ENCODE measurements at places on chromosomes 7 and 10. TPM values are rescaled to one million over a fixed set of nuclear protein-coding genes. Genes with fewer than 3 reads are reported as not detected.

- H3K27ac ChIP-seq: no peak overlapping the region
- no peaks in the 10 kb centered on the region for H3K4me1 ChIP-seq
- no peak for DNase-seq
- H3K4me3 ChIP-seq: no peak overlapping the region
These were observed 19.8 kb downstream of the MYOF start for GRCh38 chr10:93462371-93462770.

SLC16A12 gene
- not detected for total RNA-seq

DNA sequence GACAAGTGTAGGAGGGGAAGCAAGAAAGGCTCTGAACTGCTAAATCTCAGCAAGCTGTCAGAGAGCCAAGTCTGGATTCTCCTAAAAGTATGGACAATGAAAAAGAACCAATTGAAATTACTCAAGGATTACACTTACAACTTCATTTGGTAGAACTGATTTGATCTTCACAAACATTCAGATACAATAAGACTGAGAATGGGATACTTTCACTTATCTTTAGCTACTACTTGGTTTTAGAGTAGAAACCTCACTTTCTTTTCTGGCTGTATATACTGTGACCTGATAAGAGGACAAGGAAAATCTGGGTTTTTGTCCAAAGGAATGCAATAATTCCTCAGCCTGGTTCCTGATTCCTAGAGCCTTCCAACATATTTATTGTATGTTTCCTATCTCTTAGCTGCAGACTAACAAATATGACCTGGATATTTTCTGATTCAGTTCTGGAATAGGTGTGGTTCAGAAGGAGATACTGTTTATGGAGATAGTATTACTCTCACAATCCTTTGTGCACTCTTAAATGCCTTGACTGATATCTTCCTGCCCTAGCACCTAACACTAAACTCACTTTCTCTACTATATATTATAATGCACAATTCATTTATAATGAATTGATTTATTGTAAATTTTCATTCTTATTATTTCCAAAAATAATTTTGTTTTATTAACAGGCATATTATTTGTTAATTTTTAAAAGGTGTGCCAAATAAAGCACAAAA, 7.3 kb downstream of the SEMA3A start:
- H3K27me3 ChIP-seq: no peaks in the 10 kb centered on the region
- DNase-seq: no peak
- H3K4me3 ChIP-seq: no peak overlapping the region
- H3K36me3 ChIP-seq: no peaks in the 10 kb centered on the region
- H3K4me1 ChIP-seq: no peaks in the 10 kb centered on the region

GRCh38 chr7:108079648-108080591, 50.2 kb downstream of the LAMB4 start:
- DNase-seq: no peak
- H3K4me3 ChIP-seq: no peak overlapping the region
- no peaks in the 10 kb centered on the region for H3K4me1 ChIP-seq
- H3K36me3 ChIP-seq: no peaks in the 10 kb centered on the region
- H3K27me3 ChIP-seq: no peaks in the 10 kb centered on the region

DNA sequence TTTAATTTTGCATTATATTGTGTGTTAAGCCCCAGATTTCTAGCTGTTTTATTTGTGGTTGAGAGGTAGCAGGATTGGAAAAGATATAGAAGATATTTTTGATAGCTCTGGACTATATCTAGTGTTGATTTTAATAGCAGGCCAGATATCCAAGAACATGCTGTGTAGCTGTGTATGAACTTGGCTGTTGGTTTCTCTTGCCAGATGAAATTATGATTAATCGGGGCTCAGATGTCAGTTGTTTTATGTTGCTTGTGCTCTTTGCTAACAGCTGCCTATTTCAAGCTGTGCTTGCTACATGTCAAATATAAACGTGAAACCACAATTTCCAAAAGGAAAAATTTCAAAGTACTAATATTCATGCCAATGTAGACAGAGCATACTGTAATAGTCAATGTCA, 141.1 kb downstream of the GRM3 start:
- H3K27me3 ChIP-seq: no peaks in the 10 kb centered on the region
- no peaks in the 10 kb centered on the region for H3K4me1 ChIP-seq
- H3K27ac ChIP-seq: no peak overlapping the region
- H3K4me3 ChIP-seq: no peak overlapping the region
- no peak for DNase-seq
- no peaks in the 10 kb centered on the region for H3K36me3 ChIP-seq

DNA sequence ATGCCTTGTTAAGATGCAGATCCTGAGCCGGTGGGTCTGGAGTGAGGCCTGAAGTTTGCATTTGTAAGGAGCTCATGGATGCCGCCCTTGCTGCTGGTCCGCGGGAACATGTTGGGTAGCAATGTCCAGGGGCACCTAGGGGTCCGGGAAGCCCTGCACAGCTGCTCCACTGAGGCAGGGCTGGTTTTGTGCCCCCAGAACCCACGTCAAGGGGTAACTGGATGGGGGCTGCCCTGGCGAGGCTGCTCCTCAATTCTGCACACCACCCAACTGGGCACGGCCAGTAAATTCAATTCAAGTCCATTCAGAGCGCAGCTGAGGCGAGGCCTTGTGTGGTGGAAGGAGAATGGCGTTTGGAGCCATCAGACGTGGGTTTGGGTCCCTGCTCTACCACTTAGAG, 246.3 kb upstream of the PITRM1 start:
- DNase-seq: no peak
- no peak overlapping the region for H3K27ac ChIP-seq
- H3K4me1 ChIP-seq: peaks cover 36% of the 10 kb centered on the region
- no peaks in the 10 kb centered on the region for H3K27me3 ChIP-seq

- H3K36me3 ChIP-seq: no peaks in the 10 kb centered on the region
- no peak for DNase-seq
- no peak overlapping the region for H3K4me3 ChIP-seq
- H3K4me1 ChIP-seq: no peaks in the 10 kb centered on the region
These were observed 65.8 kb upstream of the PRKAR2B start for GRCh38 chr7:106978425-106979420.

IQUB gene
- total RNA-seq: not detected

DIP2C gene
- total RNA-seq: 4.1 TPM

DNA sequence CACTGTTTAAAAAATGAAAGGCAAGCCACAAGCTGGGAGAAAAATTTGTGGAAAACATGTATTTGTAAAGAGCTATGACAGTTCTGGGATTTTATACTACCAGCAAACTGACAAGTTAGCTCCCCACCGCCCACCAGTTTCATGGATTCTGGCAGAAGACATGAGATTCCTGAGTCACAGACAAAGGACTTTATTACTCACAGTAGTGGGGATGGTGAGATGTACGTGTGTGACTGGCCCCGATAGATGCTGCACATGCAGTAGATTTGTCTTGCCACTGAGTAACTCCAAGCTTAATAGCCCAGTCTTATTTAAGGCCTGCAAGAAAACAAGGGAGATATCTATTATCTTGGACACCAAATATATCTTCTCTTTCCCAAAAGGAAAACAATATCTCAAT, 281.7 kb downstream of the AHR start:
- H3K27ac ChIP-seq: no peak overlapping the region
- no peak for DNase-seq
- no peaks in the 10 kb centered on the region for H3K27me3 ChIP-seq
- H3K4me1 ChIP-seq: no peaks in the 10 kb centered on the region
- H3K36me3 ChIP-seq: no peaks in the 10 kb centered on the region

DNA sequence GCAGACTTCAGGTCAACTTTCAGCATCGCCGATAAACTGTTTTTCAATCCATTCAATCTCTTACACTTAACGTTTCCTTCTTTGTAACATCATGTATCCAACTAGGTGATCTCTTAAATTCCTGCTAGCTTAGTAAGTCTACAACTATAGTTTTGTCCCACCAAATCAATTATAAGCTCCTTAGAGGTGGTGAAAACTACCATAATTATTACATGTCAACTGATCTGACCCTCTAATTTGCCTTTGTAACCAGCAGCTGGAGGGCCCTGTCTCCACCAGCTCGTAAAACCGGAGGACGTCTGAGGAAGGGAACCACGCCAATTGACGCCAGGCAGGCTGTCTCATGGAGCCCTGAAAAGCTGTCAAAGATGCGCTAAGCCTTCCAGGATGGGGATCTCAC, 113.4 kb downstream of the ABCC2 start:
- H3K27me3 ChIP-seq: no peaks in the 10 kb centered on the region
- H3K4me1 ChIP-seq: no peaks in the 10 kb centered on the region
- H3K36me3 ChIP-seq: peaks cover 9% of the 10 kb centered on the region
- no peak overlapping the region for H3K27ac ChIP-seq
- no peak for DNase-seq
